NCI-H1048 (cell line): ENCODE measurements at places on chromosomes 3 and 15.

DNA sequence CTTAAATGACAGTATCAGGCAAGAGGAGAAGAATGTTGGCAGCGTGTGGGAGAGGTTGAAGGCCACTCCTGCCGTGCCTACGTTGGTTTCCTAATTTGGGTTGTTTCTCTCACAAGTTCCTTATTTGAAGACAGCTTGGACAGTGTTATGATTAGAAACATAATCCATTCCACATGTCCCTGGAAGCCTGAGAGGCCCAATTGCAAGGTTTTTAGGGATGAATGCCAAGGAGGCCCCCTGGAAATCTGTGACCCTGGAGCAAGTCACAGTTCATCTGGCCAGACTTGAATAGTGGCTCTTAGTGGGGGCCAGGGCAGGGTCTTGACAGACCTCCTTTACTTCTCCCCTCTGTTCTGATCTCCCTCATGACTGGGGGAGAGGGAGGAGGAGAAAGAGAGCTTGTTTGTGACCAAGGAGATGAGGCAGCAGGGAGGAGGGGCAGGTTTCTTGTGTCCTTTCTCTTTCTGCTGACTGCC lies 584.4 kb upstream of the TBL1XR1 start:
- no peak for DNase-seq

GRCh38 chr3:188309437-188310269 lies 155.7 kb downstream of the LPP start:
- DNase-seq = no peak

- no peak for DNase-seq
These were observed 69.5 kb downstream of the CCR1 start for GRCh38 chr3:46138581-46138980.

GRCh38 chr3:53628536-53629401 lies 134.4 kb downstream of the CACNA1D start:
- no peak for DNase-seq
